Glomerular endothelial cell (primary cell): ENCODE measurements at places on chromosomes 12 and 14. TPM values are rescaled to one million over a fixed set of nuclear protein-coding genes. Genes with fewer than 3 reads are reported as not detected.

The RNASE3 gene
- total RNA-seq = not detected in 2 replicates

The ERP27 gene
- not detected in 2 replicates for total RNA-seq

The ANO4 gene
- total RNA-seq = 0.05 and 1.6 TPM in 2 replicates

The TGM1 gene
- 0.64 and 2.5 TPM in 2 replicates for total RNA-seq

The P2RX2 gene
- total RNA-seq = not detected in 2 replicates

The SPRYD4 gene
- total RNA-seq = 1.7 TPM in 2 replicates

The BTBD6 gene
- total RNA-seq = 41.0 and 64.6 TPM in 2 replicates

The AQP6 gene
- not detected in 2 replicates for total RNA-seq

The TSPAN19 gene
- total RNA-seq = 0.35 TPM in 1 of 2 replicates, not detected in the other

The PLEKHD1 gene
- total RNA-seq = 0.18 TPM in 1 of 2 replicates, not detected in the other

The ASCL1 gene
- not detected in 2 replicates for total RNA-seq
